Stimulated activated CD4-positive, alpha-beta T cell treated with anti-CD3 and anti-CD28 coated beads, Interleukin-1b, Interleukin-23, amount 100 ng/mL, for 48 hours (primary cell): ENCODE measurements at places on chromosomes 3 and 15.

- DNase-seq = no peak
Observed at GRCh38 chr3:144773350-144773749, 801.7 kb downstream of the DIPK2A start.

DNA sequence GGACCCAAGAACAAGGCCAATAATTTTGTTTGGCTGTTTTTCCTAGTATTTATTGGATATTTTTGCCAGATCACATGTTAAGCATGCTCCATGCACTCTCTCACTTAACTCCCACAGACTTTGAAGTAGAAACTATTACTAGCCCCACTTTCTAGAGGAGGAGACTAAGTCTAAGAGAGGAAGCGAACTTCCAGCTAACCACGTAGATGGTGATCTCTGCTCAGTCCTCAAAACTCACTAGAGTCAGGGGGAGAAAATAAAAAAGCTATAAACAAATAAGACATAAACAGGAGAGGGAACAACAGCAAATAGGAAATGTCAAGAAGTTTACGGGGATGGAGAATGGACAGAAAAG is 481.0 kb upstream of the PROK2 start:
- DNase-seq = no peak

DNA sequence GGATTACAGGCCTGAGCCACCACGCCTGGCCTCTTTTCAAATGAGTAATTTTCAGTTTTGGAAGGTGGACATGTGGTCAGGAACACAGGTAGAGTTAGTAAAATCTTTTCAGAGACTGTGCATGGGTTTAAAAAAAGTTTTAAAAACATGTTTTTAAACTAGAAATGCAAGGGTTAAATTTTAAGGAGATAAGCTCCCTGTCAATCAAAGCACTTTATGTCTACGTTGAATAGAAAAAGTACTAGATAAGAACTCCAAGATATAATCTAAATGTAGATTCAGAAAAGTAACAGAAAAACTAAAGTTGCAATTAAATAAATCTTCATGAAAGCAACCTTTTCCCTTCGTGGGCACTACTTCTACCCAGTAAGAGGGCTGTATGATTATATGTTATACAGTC is 131.7 kb downstream of the CLASP2 start:
- no peak for DNase-seq

- no peak for DNase-seq
Observed at GRCh38 chr3:23861689-23862088, 55.1 kb downstream of the NKIRAS1 start.

GRCh38 chr15:90617171-90617570 is 87.4 kb downstream of the CRTC3 start:
- DNase-seq = no peak

- no peak for DNase-seq
Observed at GRCh38 chr3:57942872-57943283, 65.3 kb upstream of the FLNB start.

GRCh38 chr3:164498917-164499316 is 579.4 kb downstream of the SI start:
- no peak for DNase-seq

GRCh38 chr3:126672741-126673140 is 17.8 kb upstream of the TXNRD3 start:
- DNase-seq = no peak

DNA sequence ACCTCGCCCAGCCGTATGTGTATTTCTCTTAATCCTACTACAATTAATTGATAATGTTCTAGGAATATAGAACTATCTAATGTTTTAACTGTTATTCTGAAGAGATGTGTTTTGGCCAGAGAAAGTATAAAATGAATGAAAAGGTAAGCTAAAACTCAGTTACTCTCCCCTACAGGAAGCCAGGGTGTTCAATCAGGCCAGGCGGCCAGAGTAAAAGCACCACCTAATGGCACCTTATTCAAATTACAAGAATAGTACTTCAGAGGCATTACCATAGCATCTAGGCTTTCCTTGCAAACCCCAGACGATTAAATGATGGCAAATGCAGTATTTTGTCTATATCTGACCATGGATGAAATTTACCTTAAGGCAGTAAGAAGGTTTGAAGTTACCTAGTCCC is 10.4 kb downstream of the SLC12A8 start:
- no peak for DNase-seq

GRCh38 chr3:138118612-138119422 is 3.4 kb upstream of the DZIP1L start:
- DNase-seq = peak; percentile 49

- DNase-seq = no peak
Observed at GRCh38 chr3:193665370-193665989, 72.5 kb downstream of the OPA1 start.

DNA sequence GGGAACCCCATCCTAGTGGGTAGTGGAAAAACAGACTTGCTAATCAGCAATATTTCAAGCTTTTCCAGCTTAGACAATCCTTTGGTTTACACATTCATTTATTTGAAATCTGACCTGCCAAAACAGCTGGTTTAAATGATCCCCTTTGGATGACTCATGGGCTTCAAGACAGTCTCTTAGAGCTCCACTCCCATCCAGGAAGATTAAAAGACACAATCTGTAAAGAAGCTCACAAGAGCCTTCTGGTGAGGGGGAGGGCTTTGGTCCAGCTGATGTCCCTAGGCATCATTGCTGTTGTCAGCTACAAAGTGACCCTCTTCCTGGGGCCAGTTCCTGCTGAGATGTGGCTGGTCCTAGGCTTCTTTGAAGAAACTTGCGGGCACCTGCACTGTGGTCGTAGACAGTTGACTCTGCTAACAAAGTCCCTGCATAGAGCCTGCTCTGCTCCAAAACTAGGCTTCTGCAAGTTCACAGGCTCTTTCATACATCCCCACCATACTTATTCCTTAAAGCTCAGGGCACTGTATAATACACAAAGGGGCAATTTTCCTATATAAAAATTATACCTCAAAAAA is 73.7 kb downstream of the IGSF11 start:
- no peak for DNase-seq

- peak; percentile 41 for DNase-seq
Observed at GRCh38 chr3:186107215-186108105, 1.4 kb downstream of the ETV5 start.

DNA sequence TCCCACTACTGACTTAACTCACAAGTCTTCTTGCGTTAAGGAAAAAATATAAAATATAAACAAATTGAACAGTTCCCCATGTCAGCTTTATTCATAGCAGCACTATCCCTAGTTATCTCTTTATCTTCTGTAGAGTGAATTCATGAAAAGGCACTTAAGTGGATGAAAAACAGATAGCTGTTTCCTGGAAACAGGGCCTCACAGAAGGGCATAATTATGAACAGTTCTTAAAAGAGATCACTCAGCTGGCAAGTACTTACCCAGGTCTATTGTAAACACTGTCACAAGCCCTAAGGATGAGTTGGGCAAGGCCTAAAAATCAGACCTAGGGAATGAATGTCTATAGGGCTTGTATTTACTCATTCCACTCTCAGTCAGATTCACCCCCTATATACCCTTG is 10.7 kb downstream of the MB21D2 start:
- no peak for DNase-seq

- DNase-seq = no peak
Observed at GRCh38 chr3:129360705-129361460, 67.6 kb downstream of the EFCAB12 start.

DNA sequence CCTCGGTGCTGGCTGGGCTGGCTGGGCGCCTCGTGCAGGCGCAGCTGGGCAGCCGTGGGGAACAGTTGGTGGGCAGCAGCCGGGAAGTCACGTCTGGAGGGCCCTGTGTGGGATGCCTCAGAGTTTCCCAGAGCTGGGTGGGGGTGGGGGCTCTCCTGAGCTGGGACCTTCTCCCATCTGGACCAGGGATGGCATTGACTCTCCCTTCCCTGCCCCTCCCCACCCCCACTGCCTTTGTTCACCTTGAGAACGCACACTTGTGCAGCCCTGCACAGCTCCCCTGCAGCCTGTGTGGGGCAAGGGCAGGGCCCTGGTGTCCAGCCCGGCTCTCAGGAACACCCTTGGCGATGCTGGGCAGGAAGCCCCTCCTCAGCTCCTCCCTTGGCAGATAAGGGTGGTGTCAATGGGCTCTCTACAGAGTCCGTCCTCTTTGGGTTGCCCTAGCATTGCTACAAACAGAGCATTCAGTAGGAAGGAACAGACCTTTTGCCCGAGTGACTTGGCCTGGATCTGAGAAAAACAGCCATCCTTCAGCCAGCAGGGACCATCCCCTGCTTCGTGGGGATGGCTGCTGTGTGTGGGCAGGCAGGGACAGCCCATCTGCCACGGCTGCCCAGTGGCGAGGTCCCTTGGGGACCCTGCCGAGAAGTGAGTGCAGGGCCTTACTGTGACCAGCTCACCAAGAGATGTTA is 25.5 kb upstream of the KLF13 start:
- DNase-seq = no peak

DNA sequence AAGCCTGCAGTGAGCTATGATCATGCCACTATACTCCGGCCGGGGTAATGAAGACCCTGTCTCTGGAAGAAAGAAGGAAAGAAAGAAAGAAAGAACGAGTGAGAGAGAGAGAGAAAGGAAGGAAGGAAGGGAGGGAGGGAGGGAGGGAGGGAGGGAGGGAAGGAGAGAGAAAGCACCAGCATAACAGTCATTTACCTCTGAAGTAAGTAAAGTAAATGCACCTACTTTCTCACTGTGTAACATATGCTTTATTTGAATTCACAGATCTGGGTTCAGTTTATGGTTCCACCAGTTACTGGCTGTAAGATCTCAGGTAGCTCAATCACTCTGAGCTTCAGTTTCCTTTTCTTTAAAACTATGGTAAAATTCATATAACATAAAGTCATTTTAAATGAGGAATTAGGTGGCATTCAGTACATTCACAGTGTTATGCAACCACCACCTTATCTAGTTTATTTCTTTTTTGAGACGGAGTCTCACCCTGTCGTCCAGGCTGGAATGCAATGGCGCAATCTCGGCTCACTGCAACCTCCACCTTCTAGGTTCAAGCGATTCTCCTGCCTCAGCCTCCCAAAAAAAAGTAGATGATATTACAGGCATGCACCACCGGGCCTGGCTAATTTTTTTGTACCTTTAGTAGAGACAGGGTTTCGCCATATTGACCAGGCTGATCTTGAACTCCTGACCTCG is 16.1 kb upstream of the RAD54L2 start:
- DNase-seq = no peak

- no peak for DNase-seq
Observed at GRCh38 chr3:47323431-47324277, 40.9 kb downstream of the KLHL18 start.

DNA sequence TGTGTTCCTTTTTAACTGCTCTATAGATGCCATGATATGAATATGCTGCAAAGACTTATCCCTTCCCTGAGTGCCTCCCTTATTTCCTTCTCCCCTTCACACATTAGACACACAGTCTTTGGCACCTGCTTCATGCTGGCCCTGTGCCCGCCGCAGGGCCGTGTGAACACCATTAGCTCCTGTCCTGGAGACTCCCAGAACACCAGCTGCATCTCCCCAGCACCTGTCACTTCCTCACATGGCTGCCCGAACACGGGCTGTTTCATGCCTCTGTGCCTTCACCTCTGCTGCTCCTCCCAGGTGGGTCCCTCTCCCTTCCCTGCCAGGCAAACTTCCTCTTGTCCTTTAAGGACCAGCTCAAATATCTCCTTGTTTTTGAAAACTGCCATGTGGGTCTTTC is 40.5 kb upstream of the SEC13 start:
- no peak for DNase-seq

GRCh38 chr15:86610038-86610437 is 530.4 kb downstream of the AGBL1 start:
- DNase-seq = no peak

- DNase-seq = no peak
Observed at GRCh38 chr15:70109978-70110377, 12.3 kb upstream of the TLE3 start.

- no peak for DNase-seq
Observed at GRCh38 chr3:52714335-52715302, 8.7 kb downstream of the SPCS1 start.

DNA sequence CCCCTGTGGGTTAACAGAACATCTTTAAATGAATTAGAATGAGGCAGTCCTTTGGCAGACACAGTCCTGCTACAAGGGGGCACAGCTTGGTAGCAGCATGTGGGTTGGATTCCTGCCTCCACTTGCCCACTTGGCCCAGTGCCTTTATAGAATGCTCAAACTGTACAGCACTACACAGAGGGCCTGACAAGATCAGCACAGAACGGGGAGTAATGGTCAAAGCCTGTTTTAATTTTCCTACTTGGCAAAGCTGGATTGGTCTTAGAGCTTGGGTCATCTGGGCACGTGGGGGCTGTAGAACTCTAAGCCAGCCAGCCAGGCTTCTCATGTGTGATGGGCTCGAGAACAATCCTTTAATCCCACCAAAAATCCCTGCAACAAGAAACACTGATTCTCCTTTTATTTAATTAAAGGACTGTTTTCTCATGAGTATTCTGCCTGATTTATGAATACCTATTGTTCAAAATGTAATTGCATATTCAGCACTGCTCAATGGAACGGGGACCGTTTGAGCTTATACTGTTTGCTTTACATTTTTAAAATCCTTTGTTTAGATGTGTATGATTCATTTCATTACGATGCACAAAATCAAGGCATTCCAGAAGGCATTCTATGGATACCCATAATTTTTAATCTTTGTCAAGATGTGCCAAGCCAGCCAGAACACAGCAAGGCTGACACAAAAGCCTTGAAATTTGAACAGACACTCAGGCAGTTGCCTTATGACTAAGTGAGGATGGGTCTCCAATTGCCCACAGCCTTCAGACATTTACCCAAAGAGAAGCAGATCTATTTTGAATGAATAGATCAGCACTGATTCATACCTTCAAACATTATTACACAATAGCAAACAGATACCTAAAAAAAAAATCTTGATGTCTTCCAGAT is 249.3 kb upstream of the TGFBR2 start:
- no peak for DNase-seq

DNA sequence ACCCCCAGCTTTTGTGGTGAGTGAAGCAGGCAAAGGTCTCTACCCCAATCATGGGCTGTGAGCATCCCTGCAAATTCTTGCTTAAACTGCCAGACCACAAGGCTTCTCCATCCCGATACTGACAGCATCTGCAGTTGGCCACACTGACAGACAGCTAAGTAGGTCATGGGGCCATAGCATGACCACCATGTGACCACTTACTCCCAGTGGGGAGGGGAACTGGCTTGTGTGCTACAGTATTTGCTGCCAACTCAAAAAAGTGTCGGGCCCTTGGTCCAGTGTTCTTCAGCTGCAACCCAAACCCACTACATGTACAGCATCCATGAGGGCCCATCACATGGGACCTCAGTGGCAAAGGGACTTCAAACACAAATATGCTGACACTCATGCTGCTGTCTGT is 103.4 kb downstream of the SEC22A start:
- DNase-seq = no peak

DNA sequence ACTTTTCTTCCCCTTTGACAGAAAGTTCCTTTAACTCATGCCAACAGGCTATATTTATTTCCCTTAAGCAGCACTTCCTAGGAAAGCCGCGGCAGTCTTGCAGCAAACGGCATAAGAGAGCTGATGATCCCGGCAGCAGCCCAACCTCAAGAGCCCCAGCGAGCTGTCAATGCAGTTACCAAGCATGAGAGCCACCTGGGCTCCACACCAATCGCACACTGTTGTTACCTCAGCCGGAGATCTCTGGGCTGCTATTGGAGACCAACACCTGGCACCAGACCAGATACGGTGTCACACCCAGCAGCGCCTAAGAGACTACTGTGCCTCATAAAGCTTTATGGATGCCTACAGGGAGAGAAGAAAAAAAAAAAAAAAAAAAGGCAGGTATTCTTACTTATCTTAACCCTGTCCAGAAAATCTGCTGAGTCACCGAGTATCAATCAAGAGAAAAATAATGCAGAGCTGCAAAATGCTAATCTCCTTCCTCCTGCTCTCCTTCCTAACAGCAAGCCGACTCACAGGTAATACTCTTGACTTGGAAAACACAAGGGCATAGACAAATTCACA is 11.7 kb downstream of the ABCC5 start:
- peak; percentile 25 for DNase-seq

- no peak for DNase-seq
Observed at GRCh38 chr15:35678774-35679173, 132.8 kb upstream of the DPH6 start.
